ENCODE measurements at places on chromosomes 16 and 17.

DNA sequence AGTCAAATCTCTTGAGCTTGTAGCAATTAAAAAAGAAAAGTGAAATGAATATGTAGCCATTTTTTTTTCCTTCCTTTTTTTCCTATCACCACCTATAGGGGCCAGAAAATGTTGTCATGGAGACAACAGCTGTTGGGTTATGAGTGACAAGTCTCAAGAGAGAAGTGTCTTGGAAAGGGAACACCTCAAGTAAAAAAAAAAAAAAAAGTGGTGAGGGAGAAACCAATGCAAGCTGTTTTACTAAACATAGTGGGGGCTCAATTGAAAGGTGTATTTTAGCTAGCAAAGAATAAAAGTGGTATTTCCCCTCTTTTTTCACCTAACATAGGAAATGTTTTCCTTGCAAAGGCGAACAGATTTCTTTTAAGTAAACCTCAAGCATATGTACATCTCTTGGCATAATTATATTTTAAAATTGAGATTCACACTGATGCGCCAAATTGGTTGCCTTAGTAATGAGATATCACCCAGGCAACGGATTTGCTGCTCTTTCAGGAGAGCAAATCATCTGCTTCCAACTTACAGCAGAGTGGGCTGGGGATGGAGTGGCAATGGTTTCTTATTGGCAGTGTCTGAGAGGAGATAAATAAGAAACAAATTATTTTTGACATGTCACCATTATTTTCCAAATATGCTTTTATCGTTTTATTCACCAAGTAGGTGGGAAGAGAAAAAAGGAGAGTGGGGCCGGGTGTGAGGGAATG, 183.6 kb downstream of the MYO1D start:
- DNase-seq = no peak

GRCh38 chr17:80817861-80818260, 173.8 kb upstream of the CHMP6 start:
- DNase-seq = no peak

DNA sequence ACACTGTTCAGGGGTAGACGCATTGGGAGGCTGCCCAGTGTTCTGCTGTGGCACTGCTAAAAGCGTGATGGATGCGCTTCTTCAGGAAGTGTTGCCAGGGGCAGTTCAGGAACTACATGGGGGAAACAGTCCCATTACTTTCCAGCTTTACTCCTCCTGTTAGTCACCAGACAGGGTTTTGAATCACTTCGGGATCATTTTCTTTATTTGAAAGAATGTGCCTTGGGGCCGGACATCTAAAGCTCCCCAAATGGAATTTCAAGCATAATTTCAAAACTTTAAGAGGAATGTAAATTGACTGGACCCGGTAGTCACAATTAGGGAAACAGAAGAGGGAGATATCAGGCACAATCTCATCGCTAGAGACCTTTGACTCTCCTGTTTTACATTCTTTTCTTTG, 1.3 kb upstream of the KRTAP2-1 start:
- DNase-seq = no peak

DNA sequence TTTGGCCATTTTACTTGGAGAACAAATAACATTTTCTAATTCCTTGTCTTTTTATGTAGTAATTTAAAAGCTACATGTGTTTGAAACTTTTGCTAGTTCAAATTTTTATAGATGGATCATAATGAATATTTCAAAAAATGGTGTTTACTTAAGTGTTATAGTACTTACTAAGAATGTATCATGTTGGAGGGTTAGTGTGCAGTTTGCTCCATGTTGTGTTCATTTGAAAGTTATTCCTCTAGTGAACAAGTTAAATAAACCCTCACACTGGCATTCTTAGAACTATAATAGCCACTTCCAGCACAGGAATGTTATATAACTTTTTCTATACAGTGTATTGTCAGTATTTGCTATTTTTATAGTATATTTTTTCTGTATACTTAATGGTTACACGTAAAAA, 62.8 kb downstream of the MRTFB start:
- no peak for DNase-seq

DNA sequence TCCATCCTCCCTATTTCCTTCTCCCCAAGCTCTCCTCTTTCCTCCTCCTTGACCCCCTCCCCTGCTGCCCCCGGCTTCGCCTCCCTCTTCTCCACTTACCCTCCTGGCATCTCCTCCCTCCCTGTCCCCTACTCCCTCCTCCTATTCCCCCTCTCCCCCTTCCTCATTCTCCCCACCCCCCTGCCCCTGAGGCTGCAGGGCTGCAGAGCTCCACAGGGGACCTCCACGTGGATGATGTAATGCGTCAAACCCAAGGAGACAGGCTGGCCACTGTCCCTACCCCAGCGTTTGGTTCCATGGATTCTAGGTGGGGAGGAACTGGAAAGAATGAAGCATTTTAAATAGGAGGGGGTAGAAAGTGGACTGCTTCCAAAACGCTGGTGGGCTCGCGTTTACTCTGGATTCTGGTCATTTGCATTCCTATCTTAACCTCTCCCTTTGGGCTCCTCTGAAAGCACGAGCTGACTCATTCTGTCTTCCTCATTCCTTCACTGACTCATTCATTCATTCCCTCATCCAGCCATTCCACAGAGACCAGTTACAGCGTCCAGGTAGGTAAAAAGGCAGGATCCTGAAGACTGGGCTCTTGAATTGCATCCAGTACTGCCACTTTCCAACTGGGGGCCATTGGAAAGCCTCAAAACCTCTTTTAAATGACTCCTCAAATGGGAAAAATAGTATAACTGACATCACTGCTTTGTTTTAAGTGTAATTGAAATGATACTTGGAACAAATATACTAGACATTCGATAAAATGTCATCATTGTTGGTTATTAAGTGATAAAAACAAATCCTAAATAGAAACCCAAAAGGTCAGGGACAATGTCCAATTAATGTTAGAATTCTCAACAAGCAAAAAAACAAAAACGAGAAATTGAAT, 943 bp upstream of the COTL1 start:
- peak; percentile 68 for DNase-seq

Measured in NB4 (cell line).